ENCODE measurements at places on chromosomes 12 and 14. TPM values are rescaled to one million over a fixed set of nuclear protein-coding genes. Genes with fewer than 3 reads are reported as not detected.

PAN2 gene
- polyA plus RNA-seq, result 46.7 TPM

DNA sequence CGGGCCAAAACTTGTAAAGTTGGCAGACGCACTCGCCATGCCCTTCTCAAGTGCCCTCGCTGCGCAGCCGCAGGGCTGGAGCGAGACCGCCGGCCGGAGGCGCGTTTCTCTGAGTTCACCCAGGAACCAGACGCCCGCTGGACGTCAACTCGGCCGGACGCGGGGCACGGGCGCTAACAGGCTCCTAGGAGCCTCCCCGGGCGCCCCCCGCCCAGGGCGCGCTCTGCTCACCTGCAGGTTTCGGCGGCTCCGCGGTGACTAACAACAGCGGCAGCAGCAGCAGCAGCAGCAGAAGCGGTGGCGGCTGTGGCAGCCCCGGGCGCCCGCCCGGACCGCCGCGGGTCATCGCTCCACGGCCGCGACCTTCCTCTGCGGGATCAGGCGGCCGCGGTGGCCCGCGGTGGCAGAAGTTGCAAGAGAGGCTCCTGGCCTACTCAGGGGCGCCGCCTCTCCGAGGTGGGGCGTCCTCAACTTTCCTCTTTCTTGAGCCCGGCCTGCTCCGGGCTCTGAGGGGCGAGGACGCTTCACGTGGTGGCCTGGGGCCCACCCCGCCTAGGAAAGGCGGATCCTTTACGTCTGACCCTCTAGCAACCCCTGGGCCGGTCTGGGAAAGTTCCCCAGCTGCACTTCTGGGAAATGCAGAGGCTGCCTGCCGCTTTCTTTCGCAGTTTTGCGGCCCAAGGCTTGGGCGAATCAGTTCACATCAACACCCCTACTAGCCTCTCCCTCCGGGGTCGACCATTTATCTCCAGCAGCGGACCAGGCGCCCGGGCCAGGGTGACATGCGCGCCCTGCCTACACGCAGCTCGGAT, at the start of gene PLBD1:
Gene PLBD1, minus strand, starts transcription at position 533 of the 812 bp plus-strand sequence. Its CDS starts 187 bp downstream, at position 346.
- peak; percentile 84 for DNase-seq

GRCh38 chr14:101584055-101584859, 23.0 kb downstream of the DIO3 start:
- peak; percentile 76 for DNase-seq

GRCh38 chr14:21090194-21090939, 8.1 kb downstream of the ZNF219 start:
- DNase-seq, result no peak

DNA sequence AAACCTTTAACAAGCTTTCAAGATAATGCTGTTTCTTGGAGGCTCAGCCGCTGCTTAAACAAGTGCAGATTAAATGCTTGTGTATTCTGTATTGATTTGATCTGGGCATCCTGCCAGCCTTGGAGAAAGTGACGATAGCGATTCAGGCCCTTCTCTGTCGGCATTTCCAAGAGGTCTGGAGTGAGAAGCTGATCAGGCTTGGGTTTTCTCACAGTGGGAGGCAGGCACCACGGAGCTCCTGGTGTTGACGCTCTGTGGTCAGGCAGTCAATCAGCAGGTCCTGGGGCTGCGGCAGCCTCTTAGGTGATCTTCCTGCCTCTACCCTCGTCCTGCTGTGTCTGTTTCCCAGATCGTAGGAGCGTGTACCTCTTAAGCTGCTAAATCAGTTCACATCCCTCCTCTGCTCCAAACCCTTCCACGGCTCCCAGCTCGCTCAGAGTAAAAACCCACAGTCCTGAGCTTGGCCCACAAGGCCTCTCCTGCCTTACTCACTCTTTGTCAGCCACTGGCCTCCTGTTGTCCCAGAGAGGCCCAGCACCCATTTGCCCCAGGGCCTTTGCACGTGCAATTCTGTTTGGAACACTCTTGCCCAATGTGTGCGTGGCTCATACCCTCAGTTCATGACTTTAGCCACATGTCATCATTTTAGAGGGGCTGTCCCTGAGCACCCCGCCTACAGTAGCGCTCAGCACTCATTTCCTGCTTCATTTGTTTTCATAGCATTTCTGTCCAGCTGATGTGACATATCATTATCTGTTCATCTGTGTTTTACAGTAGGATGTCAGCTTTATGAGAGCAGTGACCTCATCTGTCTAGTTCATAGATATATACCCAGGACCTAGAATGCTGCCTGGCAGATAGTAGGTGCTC, 155.4 kb downstream of the AACS start:
- no peak for DNase-seq

Measured in hindlimb muscle (tissue), 1 donor.